Foreskin melanocyte (primary cell): ENCODE measurements at places on chromosomes 3 and 15.
A peak's percentile ranks its signal among the peaks of the same experiment; 100 is the strongest.

DNA sequence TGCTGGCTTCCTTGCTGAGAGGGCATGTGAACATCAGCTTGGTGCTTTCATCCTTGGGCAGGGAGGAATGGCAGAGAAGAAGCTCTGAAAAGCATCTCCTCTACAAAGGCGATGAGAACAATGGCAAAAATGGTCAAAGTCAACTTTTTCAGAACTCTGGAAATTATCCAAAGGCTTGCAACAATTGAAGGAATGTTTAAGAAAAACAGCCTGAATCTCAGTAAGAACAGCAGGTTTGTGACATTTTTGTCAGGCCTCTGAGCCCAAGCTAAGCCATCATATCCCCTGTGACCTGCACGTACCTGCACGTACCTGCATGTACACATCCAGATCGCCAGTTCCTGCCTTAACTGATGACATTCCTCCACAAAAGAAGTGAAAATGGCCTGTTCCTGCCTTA, 51.8 kb downstream of the ONECUT1 start:
- DNase-seq, result no peak

GRCh38 chr3:196987022-196987421, 18.4 kb upstream of the PIGZ start:
- DNase-seq, result no peak

- no peak for DNase-seq
Observed at GRCh38 chr3:170162630-170163029, 18.9 kb downstream of the PHC3 start.

DNA sequence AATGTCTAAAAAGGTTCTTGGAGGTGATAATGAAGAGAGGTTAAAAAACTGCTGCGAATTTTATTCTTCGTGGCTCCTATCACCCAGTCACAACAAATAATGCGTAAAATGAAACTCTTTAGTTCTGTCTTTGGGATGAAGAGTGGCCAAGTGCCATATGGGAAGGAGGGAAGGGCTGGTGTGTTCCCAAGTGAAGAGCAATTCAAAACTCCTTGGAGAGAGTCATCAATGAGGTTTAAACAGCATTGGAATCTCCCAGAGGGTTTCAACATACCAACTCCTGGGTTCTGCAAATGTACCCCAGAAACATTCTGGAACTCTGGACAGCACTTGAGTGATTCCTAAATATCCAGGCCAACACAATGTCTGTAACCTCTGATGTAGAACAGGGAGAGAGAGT, 45.3 kb downstream of the SLCO3A1 start:
- no peak for DNase-seq

GRCh38 chr3:75341324-75342067, 322.6 kb upstream of the FRG2C start:
- DNase-seq, result no peak

DNA sequence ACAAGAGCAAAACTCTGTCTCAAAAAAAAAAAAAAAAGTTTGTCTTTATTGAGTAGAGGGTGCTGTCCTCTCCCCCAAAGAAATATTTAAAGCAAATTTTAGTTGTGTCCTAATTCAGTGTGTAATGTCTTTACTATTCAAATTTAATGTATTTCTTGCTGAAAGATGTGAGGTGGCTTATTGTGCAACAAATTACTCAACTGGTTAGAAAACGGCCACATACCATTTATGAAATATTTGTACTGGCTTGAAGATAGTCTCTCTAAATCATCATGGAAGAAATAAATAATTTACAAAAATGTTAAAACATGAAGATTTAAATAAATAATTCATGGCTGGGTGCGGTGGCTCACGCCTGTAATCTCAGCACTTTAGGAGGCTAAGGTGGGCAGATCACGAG, 63.0 kb downstream of the SLTM start:
- no peak for DNase-seq

DNA sequence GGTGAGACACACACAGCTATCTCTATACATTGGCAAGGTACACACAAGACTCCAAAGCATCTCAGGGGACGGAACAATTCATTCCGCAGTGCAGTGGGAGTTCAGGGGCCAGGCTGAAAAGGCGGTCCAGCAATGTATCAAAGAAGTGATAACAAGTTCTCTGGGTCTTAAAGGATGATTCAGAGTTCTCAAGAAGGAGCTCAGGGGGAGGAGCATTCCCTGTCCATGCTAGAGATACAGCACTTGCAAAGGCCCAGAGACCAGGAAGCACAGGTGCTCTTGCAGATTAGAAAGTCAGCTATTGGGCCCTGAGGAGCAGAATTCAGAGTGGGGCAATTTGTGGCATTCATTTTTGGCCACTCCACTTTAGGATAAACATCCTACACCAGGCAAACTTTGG, 34.9 kb downstream of the MECOM start:
- no peak for DNase-seq

- DNase-seq, result peak; percentile 4
Observed at GRCh38 chr15:99961011-99961441, 227.8 kb upstream of the LYSMD4 start.

- peak; percentile 91 for DNase-seq
Observed at GRCh38 chr15:32861761-32862160, 144.0 kb downstream of the GREM1 start.

GRCh38 chr3:160136421-160136820, 88.8 kb upstream of the C3orf80 start:
- no peak for DNase-seq

- DNase-seq, result no peak
Observed at GRCh38 chr15:91100814-91101607, 954 bp downstream of the SV2B start.

- DNase-seq, result no peak
Observed at GRCh38 chr15:70037292-70037640, 60.5 kb downstream of the TLE3 start.

GRCh38 chr3:106740116-106740515, 637.1 kb upstream of the CCDC54 start:
- no peak for DNase-seq

DNA sequence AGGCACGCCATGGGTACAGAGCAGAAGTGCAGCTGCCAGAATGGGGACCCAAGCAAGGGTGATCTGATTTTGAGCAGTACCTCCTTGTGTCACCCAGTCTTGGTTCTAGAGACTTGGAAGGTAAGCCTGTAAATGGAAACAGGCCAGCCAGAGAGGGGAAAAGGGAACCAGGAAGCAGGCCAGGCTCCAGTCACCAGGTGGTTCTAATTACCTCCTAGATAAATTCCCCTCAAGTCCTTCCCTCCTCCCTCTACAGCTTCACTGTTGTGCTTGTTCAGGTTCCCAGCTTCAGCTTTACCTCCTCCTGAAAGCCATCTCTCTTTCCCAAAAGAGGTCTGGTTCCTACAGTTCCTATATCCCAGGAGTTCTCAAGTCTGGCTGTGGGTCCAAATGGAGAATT, 58.8 kb upstream of the SLC7A14 start:
- no peak for DNase-seq
